GM12878 (cell line): ENCODE measurements at places on chromosomes 12 and 14. TPM values are rescaled to one million over a fixed set of nuclear protein-coding genes. Genes with fewer than 3 reads are reported as not detected.

DNA sequence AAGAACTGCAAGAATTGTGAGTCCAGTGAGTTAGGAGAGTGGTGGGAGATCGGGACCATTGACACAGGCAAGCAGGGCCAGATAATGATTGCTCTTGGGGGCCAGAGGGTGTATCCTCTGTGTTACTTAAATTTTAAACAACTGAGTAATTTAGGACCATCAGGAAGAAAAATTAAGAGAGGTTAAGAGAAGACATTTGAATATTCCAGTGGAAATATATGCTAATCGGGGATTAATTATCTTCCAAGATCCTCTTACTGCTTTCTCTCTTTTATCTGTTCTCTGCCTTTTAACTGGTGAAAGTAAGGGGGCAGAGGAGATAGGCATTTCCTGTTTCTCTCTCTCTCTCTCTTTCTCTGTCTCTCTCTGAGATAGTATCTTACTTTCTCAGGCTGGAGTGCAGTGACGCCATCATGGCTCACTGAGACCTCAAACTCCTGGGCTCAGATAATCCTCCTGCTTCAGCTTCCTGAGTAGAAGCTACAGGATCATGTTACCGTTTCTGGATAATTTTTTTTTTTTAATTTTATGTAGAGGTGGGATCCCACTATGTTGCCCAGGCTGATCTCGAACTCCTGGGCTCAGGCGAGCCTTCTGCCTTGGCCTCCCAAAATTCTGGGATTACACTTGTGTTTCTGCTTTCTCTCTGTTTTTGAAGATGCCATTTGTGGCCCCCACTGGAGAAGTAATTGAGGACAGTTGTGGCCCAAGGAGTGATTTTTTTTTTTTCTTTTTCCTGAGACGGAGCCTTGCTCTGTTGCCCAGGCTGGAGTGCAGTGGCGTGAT lies 85.1 kb downstream of the DIP2B start:
- peaks cover 8% of the 10 kb centered on the region for H3K4me1 ChIP-seq
- H3K27ac ChIP-seq: no peak overlapping the region
- no peak for DNase-seq
- no peak overlapping the region for H3K4me3 ChIP-seq
- no peaks in the 10 kb centered on the region for H3K27me3 ChIP-seq

AKT1 gene
- 102 and 110 TPM in 2 replicates for total RNA-seq

CCND2 gene
- total RNA-seq: 248 and 260 TPM in 2 replicates

- H3K4me1 ChIP-seq: peaks cover 21% of the 10 kb centered on the region
- no peaks in the 10 kb centered on the region for H3K36me3 ChIP-seq
- H3K27me3 ChIP-seq: no peaks in the 10 kb centered on the region
- peak overlapping the region; percentile 59 for H3K27ac ChIP-seq
- DNase-seq: no peak
- H3K4me3 ChIP-seq: peak overlapping the region; percentile 55; the same call in 1 of the 2 replicates
Observed at GRCh38 chr12:4164559-4165558, 108.7 kb upstream of the CCND2 start.

SDR9C7 gene
- total RNA-seq: not detected in 2 replicates

DNA sequence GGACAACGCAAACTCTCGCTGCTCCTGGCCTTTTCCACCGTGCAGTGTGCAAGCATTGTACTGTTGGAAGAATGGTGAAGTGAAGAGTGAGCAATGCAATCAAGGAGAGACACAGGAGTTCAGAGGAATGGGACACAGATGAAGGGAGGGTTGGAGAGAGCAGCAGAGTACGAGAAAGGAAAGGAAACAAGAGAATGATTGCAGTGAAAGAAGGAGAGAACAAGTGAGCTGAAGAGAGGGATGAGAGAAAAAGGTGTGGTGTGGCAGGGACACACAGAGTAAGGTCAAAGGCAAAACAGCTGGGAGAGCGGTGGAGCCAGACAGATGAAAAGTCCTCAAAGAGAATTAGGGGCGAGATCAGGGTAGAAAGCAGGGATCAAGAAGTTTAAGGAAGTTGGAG lies 13.0 kb downstream of the CACNB3 start:
- DNase-seq: no peak
- H3K27me3 ChIP-seq: no peaks in the 10 kb centered on the region
- no peak overlapping the region for H3K27ac ChIP-seq
- no peaks in the 10 kb centered on the region for H3K4me1 ChIP-seq
- H3K36me3 ChIP-seq: peaks cover 41% of the 10 kb centered on the region
- no peak overlapping the region for H3K4me3 ChIP-seq

DNA sequence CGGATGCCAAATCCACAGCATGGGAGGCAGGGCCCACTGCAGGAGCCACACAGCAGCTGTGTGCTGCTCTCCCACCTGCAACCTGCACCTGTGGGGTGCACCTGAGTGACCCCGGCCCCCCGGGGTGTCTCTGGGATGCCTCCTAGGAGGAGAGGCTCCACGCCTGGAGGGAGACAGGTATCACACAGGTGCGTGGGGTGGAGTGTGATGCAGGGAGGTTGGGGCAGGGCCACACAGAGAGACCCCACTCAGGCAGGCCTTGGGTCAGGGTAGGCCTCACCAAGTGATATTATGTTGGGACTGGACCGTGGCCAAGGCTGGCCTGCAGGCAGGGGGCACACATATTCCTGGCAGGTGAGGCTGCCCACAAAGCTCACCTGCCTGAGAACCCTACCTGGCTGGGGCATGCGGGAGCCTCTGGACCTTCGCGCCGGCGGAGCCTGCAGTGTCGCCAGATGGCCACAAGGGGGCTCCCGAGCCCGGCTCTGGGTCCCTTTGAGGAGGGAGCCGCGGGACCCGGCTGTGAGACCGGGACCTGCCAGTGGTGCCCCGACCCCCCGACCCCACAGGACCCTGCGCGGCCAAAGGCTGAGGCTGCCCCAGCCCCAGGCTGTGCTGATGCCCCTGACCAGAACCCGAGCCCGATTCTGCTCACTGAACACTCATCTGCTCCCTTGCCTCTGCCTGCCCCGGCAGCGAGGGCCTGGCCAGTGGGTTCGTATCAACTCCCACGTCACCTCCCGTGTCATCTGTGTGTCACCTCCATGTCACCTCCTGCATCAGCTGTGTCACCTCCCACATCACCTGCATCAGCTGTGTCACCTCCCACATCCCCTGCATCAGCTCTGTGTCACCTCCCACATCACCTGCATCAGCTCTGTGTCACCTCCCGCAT lies 11.4 kb downstream of the TMEM121 start:
- H3K36me3 ChIP-seq: no peaks in the 10 kb centered on the region
- H3K27ac ChIP-seq: no peak overlapping the region
- H3K4me1 ChIP-seq: no peaks in the 10 kb centered on the region
- no peaks in the 10 kb centered on the region; the same call in 1 of the 2 replicates for H3K27me3 ChIP-seq

DCAF4 gene
- total RNA-seq: 24.9 and 29.4 TPM in 2 replicates

DNA sequence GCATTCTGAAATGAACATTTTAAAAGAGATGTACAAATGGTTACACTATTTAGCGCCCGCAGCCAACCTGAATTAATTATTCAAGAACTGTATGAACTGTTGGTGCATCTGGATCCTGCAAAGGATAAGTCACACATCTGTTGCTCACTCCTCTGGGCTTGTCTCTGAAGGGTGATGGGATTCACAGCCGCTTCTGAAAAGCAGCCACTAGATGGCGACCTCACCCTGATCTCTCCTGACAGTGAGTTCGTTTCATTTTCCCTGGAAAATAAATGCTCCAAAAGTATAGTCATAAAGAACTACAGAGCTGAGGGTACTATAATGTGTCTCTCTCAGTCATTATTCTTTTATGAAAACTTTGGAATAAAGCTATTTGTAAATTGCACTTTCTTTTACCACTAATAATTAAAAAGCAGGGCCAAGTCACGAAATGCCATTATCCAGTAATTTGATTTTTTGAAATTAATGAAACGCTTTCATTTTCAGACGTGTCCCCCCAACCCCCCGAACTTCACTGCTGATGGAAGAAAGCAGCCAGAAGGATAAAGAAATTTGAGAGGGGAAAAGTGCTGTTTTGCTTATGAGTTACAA lies 789.6 kb downstream of the NRXN3 start:
- no peaks in the 10 kb centered on the region for H3K4me1 ChIP-seq
- H3K27ac ChIP-seq: no peak overlapping the region
- DNase-seq: no peak
- no peaks in the 10 kb centered on the region for H3K36me3 ChIP-seq

- no peaks in the 10 kb centered on the region for H3K27me3 ChIP-seq
- H3K27ac ChIP-seq: no peak overlapping the region
- no peak overlapping the region for H3K4me3 ChIP-seq
- H3K36me3 ChIP-seq: no peaks in the 10 kb centered on the region
- no peak for DNase-seq
Observed at GRCh38 chr12:76790564-76791552, 26.9 kb downstream of the ZDHHC17 start.

- no peaks in the 10 kb centered on the region for H3K4me1 ChIP-seq
- H3K4me3 ChIP-seq: no peak overlapping the region
- H3K36me3 ChIP-seq: no peaks in the 10 kb centered on the region
- H3K27ac ChIP-seq: no peak overlapping the region
- DNase-seq: no peak
Observed at GRCh38 chr14:84704601-84705000, 825.3 kb upstream of the FLRT2 start.

DNA sequence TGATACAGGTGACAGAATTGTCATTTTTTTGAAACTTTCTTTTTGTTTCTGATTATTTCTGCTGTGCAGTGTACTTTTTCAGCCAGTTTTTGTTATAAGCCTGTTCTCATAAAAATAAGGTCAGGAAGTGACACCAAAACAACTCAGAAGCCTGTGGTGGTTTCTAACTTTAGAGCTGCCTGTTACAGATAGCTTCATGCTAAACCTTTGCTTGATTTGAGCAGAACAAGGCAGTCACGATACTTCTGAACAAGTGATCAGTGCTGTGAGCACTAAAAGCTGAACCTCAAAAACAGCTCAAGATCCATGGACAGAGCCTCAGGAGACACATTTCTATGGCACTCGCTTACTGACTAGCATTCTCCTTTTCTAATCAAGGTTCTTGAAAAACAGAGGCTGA lies 82.0 kb downstream of the PRKCH start:
- DNase-seq: peak; percentile 61
- no peak overlapping the region for H3K4me3 ChIP-seq
- peak overlapping the region; percentile 89 for H3K27ac ChIP-seq
- peaks cover 17% of the 10 kb centered on the region for H3K4me1 ChIP-seq

ART4 gene
- total RNA-seq: not detected in 2 replicates

GRCh38 chr12:24948420-24948756 lies 513 bp downstream of the BCAT1 start:
- 0 out of 2 replicates have a peak, but pooled peaks cover 3% of the 10 kb centered on the region for H3K36me3 ChIP-seq
- peak overlapping the region; percentile 85 for H3K4me3 ChIP-seq
- peak overlapping the region; percentile 97 for H3K27ac ChIP-seq
- peak; percentile 73 for DNase-seq
- no peaks in the 10 kb centered on the region for H3K27me3 ChIP-seq

POTEG gene
- 1.6 and 1.7 TPM in 2 replicates for total RNA-seq

- H3K4me1 ChIP-seq: no peaks in the 10 kb centered on the region
- no peak for DNase-seq
- H3K4me3 ChIP-seq: no peak overlapping the region
- H3K27ac ChIP-seq: no peak overlapping the region
Observed at GRCh38 chr12:65605019-65605418, 219.3 kb upstream of the HMGA2 start.

DNA sequence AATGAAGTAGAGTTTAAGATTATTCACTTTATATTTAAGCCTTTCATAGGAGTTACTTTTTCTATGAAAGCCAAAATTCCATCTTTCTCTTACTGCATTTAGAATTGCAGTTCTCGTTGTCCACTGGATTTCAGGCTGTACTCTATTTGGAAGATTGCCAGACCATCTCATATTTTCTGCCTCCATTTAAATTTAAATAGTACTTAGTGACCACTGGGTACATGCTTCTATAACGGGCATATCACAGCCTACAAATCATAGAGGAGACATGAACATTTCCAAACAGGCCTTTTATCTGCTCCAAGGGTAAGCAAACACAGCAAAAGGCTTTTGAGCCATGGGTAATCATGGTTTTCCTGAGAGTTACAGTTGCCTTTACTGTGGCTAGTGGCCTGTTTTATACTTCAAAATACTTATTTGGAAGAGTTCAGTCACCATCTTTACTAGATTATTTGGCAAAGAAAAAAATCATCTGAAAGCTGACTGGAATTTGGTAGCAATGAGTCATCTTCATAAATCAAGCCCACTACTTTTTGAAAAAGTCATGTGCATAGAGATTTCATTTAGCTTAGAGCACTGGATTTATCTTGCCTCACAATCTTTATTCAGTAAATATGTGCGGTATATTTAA lies 15.7 kb downstream of the ANO6 start:
- H3K4me1 ChIP-seq: peaks cover 40% of the 10 kb centered on the region
- no peak overlapping the region for H3K4me3 ChIP-seq

DNA sequence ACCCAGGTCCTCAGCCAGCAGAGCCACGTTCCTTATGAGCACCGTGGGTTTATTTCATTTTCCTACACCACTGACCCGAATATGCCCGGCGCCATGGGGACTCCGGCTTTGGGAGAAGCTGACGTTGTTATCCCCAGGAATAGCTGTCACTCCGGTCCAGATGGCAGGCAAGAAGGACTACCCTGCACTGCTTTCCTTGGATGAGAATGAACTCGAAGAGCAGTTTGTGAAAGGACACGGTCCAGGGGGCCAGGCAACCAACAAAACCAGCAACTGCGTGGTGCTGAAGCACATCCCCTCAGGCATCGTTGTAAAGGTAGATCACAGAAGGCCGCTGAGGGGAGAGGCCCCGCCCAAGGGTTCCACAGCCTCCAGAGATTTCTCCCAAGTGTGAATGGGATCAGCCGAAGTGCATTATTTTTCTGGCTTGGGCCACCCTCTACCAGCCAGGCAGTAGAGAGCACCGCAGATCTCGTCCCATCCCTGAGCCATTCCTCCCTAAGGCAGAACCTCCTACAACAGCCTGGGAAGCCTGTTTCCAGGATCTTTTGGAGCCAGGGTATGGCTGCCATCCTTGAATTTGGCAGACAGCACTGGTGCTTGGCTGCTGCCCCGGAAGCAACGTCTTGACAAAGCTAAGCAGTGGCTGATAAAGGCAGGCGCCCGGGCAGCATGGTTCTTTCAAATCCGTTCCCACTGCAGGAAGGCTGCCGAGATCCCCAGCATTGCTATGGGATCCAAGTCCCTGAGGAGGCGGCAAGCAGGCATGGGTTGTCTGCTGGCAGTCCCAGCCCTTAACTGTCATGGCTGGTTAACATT lies 17.8 kb downstream of the CDK2AP1 start:
- DNase-seq: no peak
- H3K27me3 ChIP-seq: no peaks in the 10 kb centered on the region
- peaks cover 17% of the 10 kb centered on the region for H3K36me3 ChIP-seq
- no peak overlapping the region for H3K4me3 ChIP-seq
- no peak overlapping the region for H3K27ac ChIP-seq
